Naive B cell (primary cell): ENCODE measurements at places on chromosomes 1 and 21.

GRCh38 chr1:29963946-29964345, 727.6 kb downstream of the PTPRU start:
- DNase-seq: no peak

GRCh38 chr1:243848858-243849420, 1.1 kb downstream of the AKT3 start:
- no peak for DNase-seq

- no peak for DNase-seq
Observed at GRCh38 chr1:3463013-3463385, 8.5 kb downstream of the ARHGEF16 start.

DNA sequence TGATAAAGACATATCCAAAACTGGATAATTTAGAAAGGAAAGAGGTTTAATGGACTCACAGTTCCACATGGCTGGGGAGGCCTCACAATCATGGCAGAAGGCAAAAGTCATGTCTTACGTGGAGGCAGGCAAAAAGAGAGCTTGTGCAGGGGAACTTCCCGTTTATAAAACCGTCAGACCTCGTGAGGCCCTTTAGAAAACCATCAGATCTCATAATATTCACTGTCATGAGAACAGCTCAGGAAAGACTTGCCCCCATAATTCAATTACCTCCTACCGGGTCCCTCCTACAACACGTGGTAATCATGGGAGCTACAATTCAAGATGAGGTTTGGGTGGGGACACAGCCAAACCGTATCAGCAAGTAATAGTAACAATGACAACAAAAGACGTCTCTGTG, 88.2 kb upstream of the SLC25A33 start:
- DNase-seq: no peak

GRCh38 chr21:35373998-35374397, 324.9 kb upstream of the RUNX1 start:
- no peak for DNase-seq

DNA sequence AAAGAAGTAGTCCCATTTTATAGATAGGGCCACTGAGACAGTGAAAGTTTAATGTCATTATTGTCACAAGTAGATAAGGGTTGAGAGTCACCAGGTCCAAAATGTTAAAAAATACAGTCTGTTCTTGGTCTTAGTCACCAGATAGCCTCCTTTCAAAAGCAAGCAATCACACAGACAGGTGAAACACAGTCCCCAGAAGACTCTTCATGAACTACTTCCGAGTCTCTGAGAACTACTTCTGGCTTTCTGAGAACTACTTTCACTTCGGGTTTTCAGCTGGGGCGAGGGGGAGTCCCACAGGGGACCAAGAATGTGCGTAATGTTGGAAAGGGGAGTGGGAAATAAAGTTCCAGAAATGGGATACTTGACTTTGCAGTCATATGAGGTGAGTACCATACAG, 143.2 kb downstream of the HHIPL2 start:
- DNase-seq: no peak

GRCh38 chr1:27598295-27598687, 5.7 kb downstream of the AHDC1 start:
- DNase-seq: no peak

DNA sequence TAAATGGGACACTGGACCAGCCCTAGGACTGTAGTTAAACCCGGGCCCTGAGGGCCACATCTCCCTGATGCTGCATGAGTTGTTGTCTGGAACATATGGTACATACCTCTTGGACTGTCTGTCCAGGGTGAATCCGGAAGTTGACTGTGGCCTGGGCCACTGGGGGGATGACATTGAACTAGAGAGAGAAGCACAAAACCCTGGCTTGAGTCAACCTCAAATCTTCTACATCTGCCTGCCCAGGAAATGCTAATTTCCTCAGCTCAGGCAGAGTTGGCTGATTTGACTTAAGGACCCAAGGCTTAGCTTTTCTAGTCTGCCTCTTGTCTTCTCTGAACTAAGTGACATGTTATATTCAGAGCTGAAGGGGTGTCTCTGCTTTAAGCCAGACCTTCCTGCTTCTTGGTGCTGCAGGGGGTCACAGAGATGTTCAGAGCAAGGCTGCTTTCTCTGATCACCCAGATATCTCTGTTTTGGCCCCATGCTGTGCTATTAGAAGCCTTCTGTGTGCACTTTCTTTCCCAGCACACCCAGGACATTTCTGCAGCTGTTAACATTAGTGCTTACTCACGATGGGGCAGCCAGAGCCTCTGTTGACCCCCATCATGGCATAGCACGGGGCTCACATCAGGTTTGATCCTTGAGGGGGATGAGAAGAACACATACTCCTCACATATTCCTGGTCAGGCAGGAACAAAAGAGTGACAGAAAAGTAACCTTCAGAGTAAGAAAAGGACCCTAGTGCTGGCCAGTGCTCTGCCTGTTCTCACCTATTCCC, 9.6 kb downstream of the PM20D1 start:
- no peak for DNase-seq

DNA sequence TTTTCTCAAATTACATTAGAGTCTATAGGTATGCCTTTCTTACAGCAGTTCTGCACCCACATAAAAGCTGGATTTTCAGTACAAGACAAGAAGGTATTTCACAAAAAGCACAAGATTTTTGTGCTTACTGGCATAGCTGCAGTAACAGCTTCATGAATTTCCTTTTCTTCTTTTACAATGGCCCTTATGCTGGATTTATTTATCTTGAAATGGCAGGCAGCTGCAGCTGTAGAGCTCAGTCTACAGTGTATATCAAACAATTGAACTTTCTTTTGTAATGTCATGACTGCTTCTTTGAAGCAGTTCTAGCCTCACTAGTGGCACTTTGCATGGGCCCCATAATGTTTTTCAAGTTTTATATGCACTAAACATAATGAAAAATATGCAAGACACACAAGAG, 510.2 kb downstream of the KCNT2 start:
- no peak for DNase-seq
